ENCODE measurements at places on chromosomes 5 and 9. TPM values are rescaled to one million over a fixed set of nuclear protein-coding genes. Genes with fewer than 3 reads are reported as not detected.

Gene C8G
- total RNA-seq = not detected

Gene C5
- total RNA-seq = 10.2 TPM

Gene NTRK2
- total RNA-seq = not detected

Gene IL9
- not detected for total RNA-seq

Gene CAMK4
- total RNA-seq = 0.04 TPM

Gene WHRN
- 0.76 TPM for total RNA-seq

Gene RAD23B
- 50.2 TPM for total RNA-seq

Gene IGFBPL1
- total RNA-seq = not detected

Gene CER1
- not detected for total RNA-seq

Gene PLCXD3
- not detected for total RNA-seq

Gene SLC4A9
- total RNA-seq = not detected

Gene AHRR
- 2.6 TPM for total RNA-seq

Gene SLC6A3
- not detected for total RNA-seq

Gene FST
- not detected for total RNA-seq

Gene ANKDD1B
- total RNA-seq = 0.52 TPM

Gene NR4A3
- 0.45 TPM for total RNA-seq

Gene PCDHGA5
- 9.7 TPM for total RNA-seq

Gene GCNT4
- not detected for total RNA-seq

Gene CDH9
- not detected for total RNA-seq

Gene ADGRD2
- total RNA-seq = not detected

Gene UBTD2
- total RNA-seq = 15.1 TPM

Gene PAXX
- 62.6 TPM for total RNA-seq

Gene ZNF462
- not detected for total RNA-seq

Gene SHISAL2B
- not detected for total RNA-seq

Gene PCSK1
- not detected for total RNA-seq

Gene NR2F1
- total RNA-seq = not detected

Gene IL7R
- not detected for total RNA-seq

Gene SOWAHA
- total RNA-seq = not detected

Gene TXNDC8
- not detected for total RNA-seq

Gene CEP120
- total RNA-seq = 21.9 TPM

Gene SLC27A6
- total RNA-seq = not detected

Gene OR1J2
- total RNA-seq = not detected

Gene SHC3
- not detected for total RNA-seq

Gene TLE4
- 65.3 TPM for total RNA-seq

Gene CMBL
- total RNA-seq = not detected

Gene PGM5
- total RNA-seq = 0.11 TPM

Gene CDKN2B-AS1
- total RNA-seq = 35.3 TPM

Gene NUTM2F
- total RNA-seq = not detected

Gene DNM1
- total RNA-seq = 0.65 TPM

Gene SLC36A2
- not detected for total RNA-seq

Gene PCDHGA10
- total RNA-seq = 8.5 TPM

Gene P4HA2
- total RNA-seq = 0.18 TPM
